ENCODE measurements at places on chromosomes 2 and 18. TPM values are rescaled to one million over a fixed set of nuclear protein-coding genes. Genes with fewer than 3 reads are reported as not detected.

The PSMA8 gene
- total RNA-seq, result not detected

The ESPNL gene
- not detected for total RNA-seq

The FBXO41 gene
- 3.7 TPM for total RNA-seq

GRCh38 chr2:215431778-215432758, 3.8 kb downstream of the FN1 start:
- no peak for DNase-seq

DNA sequence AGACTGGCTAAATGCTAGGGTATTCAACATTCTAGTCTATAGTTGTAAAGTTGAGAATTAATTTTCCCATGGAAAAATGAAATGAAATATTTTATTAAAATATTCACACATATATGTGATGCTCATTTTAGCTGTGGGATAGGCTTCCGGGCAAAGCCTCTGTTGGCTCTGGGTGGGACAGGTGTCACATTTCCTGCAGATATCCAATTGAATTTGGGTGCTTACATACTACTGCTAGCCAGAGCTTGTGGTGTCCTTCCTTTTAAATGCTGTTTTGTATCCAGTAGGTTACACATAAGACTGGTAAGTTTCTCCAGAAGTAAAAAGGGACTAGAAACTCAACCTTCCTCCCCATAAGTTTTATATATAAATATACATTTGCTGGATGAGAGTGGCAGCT, 73.8 kb downstream of the RPRM start:
- no peak for DNase-seq

DNA sequence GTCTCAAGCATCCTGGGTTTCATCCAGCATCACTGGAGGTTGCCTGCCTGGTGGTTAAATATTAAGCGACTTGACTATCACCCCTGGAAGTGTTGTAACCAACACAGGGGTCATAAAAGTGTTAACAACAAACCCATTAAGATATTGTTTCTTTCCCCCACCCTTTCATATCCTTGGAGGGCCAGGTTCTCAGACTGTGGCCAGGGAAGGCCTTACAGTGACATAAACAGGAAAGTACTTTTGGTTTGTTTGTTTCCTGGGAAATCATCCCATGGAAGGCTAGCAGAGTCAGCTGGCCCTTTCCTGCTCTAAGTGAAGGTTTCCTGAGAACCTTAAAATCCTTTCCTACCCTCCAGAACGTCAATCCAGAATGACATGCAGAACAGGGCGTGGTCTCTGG, 160.9 kb downstream of the CLIP4 start:
- no peak for DNase-seq

GRCh38 chr18:55219059-55219458, 259.8 kb upstream of the CCDC68 start:
- DNase-seq, result no peak

GRCh38 chr18:27685807-27686412, 491.0 kb downstream of the CDH2 start:
- DNase-seq, result peak; percentile 48

DNA sequence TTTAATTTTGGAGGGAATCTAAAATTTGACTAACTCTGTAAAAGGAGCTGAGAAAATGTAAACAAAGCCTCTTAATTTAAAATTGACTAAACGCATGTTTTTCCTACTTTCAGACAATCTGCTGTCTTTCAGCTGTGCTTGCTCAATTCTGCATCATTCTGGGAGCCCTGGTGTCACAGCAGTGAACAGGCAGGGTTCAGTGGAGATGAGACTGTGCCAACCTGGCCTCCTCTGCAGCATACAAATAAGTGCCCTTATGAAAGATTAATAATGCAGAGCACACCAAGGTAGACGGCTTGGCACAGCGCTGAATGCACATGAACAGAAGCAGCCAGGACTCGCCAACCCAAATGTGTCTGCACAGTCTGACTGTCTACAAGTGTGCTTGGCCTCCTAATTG, 222.0 kb upstream of the CHAC2 start:
- DNase-seq, result no peak

Data from MCF 10A (cell line).